Activated T-cell treated with anti-CD3 and anti-CD28 coated beads, Interleukin-2, amount 50 U/mL, for 72 hours (primary cell): ENCODE measurements at places on chromosomes 1 and 21. TPM values are rescaled to one million over a fixed set of nuclear protein-coding genes. Genes with fewer than 3 reads are reported as not detected.

GRCh38 chr1:5811419-5811818 lies 180.8 kb downstream of the NPHP4 start:
- no peak for DNase-seq

DNA sequence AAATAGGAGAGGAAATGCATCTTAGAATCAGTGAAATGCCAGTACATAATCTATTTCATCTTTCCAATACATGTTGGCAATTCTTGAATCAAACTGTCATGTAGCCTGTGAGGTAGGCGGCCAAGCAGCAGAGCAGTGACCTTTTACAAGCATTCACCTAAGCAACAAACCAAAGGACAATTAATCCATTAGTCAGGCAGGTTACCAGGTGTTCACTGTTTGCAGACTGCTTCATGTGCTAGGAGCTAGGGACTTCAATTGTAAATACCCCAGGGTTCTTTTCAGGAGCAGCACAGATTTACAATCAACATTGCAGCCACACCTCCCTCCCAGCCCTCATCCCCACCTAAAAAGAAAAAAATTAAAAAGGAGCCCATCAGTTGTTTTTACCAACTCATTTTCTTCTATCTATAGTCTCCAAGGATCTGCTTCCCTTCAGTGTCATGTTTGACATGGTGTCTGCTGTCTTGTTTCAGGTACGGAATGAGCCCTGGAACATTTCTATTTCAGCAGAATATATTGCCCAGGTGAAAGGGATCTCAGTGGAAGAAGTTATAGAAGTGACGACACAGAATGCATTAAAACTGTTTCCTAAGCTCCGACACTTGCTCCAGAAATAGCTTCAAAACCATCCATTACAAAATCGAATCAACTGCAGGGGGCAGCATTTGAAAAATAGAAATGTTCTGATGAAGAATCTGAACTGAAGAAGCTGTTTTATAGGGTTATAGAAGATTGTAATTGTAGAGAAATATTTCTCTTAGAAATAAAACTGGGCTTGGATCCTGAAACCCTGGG lies 23.0 kb downstream of the TATDN3 start:
- DNase-seq = no peak

GRCh38 chr21:46038341-46038829 lies 56.8 kb downstream of the COL6A1 start:
- DNase-seq = no peak

- peak; percentile 96 for DNase-seq
Observed at GRCh38 chr21:43810505-43811261, 21.3 kb downstream of the RRP1 start.

Gene LENEP
- total RNA-seq = 2.3 TPM

Gene ADGRL2
- total RNA-seq = not detected

Gene LPAR3
- total RNA-seq = 0.24 TPM

DNA sequence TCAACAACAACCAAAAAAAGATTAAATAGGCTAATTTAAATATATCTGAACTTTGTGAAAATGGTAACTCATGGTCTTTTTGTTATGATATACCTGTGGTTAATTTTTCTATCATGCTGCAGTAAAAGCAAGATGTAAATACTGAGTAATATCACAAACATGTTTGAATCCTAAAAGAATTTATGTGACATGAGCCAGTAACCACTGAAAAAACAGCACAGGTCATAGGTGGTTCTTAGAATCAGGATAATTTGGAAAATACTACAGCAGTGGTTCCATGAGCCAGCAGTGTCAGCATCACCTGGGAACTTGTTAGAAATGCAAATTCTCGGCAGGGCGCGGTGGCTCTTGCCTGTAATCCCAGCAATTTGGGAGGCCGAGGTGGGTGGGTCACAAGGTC lies 4.1 kb downstream of the ATP5IF1 start:
- no peak for DNase-seq

- DNase-seq = no peak
Observed at GRCh38 chr1:153395776-153396175, 4.9 kb upstream of the S100A8 start.

DNA sequence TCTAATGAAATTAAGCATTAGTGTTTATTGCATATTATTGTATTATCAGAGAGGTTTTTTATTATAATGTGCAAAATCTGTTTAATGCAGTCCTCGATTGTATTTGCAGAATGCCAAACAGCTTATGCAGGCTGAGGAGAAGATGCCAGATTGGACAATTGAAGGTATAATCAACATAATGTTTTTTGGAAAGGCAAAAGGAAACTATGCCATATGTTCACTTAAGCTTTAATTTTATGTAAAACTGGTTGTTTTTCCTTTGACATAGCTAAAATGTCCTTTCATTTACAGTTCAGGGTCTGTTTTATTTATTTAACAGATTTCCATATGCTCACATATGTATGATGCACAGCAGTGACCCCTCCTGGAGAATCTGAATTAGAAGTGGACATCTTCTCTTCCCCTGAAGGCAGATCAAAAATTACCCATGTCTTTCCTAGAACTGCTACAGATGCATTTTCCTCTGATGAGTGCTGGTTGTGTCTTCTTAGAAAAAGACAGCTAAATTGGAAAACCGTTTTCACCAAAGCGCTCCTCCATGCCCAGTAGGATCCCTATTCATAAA lies 143.5 kb upstream of the USH2A start:
- DNase-seq = no peak

DNA sequence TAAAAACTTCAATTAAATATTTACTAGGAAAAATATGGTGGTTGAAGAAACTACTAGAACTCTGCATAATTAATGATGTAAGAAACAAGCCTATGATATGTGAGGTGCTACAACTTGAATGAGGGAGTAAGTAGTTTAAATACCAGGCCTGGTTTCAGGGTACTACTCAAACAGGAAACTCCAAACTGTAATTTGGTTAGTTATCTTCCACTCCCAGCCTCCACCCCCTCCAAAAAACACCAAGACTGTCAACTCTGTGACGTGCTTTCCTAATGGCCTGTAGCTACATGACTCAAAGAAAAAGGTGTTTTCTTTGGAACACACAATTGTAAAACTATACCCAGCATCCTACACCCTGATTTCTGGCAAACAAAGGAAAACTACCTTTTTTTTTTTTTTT lies 55.9 kb upstream of the RCC1 start:
- DNase-seq = peak; percentile 68

DNA sequence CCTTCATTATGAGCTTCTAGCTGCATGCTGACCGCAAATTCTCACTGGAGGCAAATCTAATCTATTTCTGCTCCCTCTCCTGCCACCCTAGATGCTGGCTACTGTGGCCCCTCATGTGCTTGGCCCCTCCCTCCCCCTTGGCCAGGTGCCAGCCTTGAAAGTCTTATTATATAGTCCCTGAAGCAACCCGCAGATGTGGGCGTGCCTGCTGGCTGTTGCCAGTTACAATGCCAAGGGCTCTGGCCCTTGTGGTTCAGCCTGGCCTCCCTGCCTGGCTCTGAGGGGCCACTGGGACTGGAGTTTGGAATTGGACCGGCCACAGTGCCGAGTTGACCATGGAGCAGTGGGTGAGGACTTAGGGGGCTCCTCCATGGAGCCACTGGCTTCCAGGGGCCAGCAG lies 78.9 kb upstream of the ACTRT2 start:
- DNase-seq = no peak
